Central memory CD4-positive, alpha-beta T cell (primary cell): ENCODE measurements at places on chromosomes 6 and 20.

GRCh38 chr6:11367638-11368199, 135.3 kb upstream of the NEDD9 start:
- no peak for DNase-seq

GRCh38 chr6:155455766-155456165, at the start of gene NOX3:
Gene NOX3 (minus strand): TSS chr6:155455839. CDS start chr6:155455800, 39 bp downstream.
- no peak for DNase-seq

GRCh38 chr6:12286373-12287110, 3.6 kb upstream of the EDN1 start:
- DNase-seq: no peak

- DNase-seq: peak; percentile 39
These were observed at the start of gene RAMACL for GRCh38 chr6:166586424-166587156. Gene RAMACL (minus strand): TSS chr6:166586678. CDS start chr6:166586477, 201 bp downstream.

GRCh38 chr20:53070706-53071392, 98.7 kb downstream of the TSHZ2 start:
- peak; percentile 14 for DNase-seq

DNA sequence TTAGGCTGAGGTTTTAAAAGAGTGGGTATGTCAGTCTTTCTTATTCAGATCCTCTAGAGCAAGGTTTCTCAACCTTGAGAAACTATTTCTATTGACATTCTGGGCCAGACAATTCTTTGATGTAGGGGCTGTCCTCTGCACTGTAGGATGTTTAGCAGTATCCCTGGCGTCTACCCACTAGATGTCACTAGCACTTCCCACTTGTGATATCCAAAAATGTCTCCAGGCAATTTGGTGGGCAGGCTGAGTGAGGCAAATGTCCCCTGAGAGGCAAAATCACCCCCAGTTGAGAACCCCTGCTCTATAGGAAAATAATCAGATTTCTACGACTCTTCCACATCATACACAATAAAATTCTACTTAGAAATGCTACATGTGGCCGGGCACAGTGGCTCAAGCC, 7.7 kb upstream of the ZKSCAN8 start:
- DNase-seq: no peak

DNA sequence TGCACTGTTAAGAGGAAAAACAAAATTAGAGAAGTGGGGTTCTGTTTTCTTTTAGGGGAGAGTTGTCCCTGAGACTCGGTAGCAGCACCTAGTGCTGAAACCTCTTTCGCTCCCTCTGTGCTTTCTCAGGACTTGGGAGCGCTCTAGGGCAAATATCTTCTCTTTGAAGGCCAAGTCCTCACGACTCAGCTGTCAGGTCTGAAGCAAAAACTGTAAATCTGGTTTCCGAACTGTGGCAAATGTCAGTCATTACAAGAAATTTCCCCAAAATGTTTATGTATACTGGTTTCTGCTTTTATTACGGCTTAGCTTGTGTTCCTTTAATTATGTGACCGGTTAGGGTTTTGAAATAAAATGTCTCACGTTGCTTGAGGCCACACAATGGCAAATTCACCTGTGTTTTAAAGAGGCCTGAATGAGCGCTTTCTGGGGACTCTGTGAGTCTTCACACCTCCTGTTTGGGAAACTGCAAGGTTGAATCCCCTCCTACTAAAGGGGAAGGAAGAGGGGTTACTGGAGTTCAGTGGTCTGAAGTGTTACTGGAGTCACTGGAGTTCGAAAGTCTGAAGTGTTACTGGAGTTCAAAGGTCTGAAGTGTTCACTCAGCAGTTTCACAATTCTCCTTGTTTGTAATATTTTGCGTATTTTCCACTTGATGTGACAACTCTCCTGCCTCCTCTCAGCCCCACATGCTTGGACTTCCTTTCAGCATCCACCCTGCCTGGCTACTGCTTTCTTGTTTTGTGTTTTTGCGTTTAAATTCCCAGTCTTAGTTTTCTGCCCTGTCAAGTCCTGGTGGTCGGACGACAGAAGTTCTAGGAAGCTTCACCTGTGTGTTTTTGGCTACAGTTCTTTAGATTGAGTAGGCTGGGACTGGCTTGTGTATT, 1.6 kb downstream of the SMPDL3A start:
- DNase-seq: no peak

GRCh38 chr6:135310291-135310690, 129.2 kb downstream of the MYB start:
- no peak for DNase-seq
